ENCODE measurements at places on chromosomes 1 and 21.

- no peak for DNase-seq
Observed at GRCh38 chr1:111448482-111448917, 556 bp downstream of the WDR77 start.

DNA sequence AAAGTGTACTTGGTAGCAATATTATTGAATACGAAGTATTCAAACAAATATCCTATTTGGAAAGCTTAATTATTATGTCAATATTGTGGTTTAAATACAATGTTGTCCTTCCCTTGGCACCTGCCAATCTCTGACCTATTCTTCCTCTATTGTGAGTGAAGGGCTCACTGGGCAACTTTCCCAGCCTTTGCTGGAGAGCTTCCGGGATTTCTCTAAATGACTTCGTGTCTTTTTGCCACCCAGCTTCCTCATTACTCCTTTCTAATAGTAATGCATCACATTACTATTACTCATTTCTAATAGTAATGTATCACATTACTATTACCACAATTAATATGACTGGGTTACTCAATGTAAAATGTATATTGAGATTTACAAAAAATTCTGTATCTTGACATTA is 880.6 kb downstream of the BRINP3 start:
- DNase-seq = no peak

GRCh38 chr1:61648983-61649742 is 75.8 kb downstream of the TM2D1 start:
- no peak for DNase-seq

- DNase-seq = no peak
Observed at GRCh38 chr1:156525856-156526489, 25.4 kb upstream of the MEF2D start.

DNA sequence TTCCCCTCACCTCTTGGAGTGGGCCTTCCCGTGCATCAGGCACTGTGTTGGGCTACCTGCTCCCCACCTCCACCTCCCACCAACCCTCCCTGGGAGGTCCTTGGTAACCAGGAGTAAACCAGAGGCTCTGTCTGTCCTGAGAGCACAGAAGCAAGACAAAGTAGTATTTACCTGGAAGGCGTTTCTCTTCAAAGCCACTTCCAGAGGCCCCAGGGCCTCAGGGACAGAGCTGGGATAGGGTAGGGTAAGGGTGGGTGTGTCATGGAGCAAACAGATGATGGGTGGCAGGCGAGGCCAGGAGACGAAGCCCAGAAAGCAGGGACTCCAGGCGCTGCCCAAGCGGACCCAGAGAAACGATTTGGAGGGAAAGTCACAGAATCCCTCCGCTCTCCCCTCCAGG is 77.2 kb upstream of the TARDBP start:
- no peak for DNase-seq

GRCh38 chr1:174818951-174819350 is 180.8 kb upstream of the CACYBP start:
- DNase-seq = no peak

DNA sequence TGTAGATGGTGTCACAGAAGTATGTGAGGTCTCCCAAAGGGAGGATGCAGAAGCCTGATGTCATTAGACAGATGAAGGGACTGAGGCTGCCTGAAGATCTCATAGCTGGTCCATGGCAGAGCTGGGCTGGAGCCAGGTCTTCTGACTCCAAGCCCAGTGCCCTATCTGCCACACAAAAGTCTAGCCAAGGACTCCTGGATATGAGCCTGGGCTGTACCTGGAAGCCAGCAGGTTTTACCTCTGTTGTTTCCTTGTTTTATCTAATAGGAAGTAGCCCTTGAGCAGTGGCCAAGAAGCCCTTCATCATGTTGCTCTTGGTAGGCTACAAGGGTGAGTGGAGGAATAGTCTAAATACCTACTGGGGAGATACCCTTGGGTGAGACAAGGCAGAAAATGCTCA is 74.4 kb upstream of the SLC44A3 start:
- no peak for DNase-seq

DNA sequence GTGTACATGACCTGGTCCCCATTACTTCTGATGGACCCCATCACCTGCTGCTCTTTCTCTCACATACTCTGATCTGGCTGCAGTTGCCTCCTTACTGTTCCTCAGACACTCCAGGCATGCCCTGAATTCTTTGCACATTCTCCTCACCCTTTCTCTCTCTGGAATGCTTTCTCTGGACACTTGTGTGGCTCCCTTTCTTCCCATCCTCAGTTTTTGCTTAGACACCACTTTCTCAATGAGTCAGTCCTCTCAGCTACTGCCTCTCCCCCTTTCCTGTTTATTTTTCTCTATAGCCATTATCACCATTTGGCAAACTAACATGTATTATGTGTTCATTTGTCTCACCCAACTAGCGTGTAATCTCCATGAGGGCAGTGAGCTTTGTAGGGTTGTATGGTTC is 28.1 kb downstream of the PLXNA2 start:
- DNase-seq = no peak

DNA sequence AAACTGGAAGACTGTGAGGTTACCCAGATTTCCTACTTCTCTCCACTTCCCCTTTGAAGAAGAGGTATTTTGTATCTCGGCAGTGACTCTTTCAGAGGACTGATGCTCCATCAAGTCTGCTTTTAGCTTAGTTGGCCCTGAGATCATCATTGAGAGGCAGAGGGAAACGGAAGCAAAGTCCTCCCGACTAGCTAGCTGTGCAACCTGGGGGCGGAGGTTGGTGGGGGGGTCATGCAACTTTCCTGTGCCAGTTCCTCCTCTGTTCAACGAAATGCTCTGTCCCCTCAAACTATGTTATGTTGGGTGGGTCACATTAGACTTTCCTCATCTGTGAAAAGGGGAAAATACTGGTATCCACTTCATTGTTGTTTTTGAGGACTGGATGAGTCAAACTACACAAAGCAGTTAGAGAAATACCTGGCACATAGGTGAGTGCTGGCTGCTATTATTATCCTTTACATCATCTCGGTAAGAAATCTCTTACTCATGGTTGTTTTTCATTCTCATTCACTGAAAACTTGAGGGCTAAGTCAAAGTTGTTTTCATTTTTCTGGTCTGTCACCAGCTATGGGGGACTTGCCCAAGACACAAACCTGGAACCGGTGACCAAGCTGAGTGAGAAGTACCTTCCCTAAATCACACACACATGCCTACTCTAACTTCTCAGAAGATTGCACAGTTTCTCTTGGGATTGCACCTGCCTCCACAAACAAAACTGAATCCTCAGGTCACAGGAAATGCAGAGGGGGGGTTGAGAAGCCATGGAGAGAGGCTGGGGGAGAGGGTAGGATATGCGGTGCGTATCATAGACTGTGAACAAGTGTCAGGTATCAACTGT is 83.3 kb downstream of the ABCA4 start:
- no peak for DNase-seq

- DNase-seq = no peak
Observed at GRCh38 chr1:151238467-151238739, 16.1 kb upstream of the PSMD4 start.

- no peak for DNase-seq
Observed at GRCh38 chr1:54212872-54213271, 12.9 kb downstream of the MRPL37 start.

GRCh38 chr1:93007941-93008577 is 46.8 kb upstream of the DIPK1A start:
- DNase-seq = no peak

- DNase-seq = no peak
Observed at GRCh38 chr1:52356818-52357355, 9.1 kb downstream of the CC2D1B start.

- no peak for DNase-seq
Observed at GRCh38 chr1:172381946-172382345, 38.5 kb upstream of the C1orf105 start.

DNA sequence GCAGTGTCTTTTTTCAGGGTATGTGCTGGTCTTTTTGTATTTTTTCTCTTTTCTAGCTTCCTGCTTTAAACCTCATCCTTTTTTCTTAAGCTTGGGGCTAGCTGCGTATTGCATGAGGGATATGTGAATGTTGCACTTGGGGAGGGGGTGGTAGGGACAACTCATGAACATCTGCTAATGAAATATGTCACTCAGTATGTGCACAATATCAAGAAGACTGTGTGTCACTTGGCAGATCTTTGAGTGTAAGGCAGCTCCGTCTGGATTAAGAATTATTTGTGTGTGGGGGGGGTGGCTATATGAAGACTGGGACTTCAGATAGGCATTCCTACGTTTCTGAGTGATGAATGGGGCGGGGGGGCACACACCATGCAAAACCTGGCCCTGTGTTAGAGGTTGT is 170.4 kb upstream of the CACNA1E start:
- no peak for DNase-seq

DNA sequence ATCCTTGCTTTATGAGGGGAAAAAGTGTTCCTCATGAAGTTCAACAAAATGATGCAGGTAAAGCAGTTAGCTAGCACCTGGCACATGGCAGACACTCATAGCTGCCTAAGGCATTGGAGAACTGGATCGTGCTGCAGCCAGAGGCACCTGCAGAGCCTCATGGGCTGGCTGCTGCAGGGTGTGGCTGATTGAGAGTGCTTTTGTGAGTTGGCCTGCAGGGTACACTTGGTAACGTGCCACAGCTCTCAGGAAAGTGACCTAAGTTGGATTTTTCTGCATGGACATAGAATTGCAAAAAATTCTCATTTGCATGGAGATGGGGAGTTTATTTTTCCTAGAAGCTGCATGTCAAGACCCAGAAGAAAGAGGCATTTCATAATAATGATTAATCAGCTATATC is 31.6 kb upstream of the IL20 start:
- no peak for DNase-seq

- no peak for DNase-seq
Observed at GRCh38 chr1:37159102-37159501, 124.8 kb upstream of the GRIK3 start.

GRCh38 chr1:185342672-185343259 is 25.7 kb upstream of the IVNS1ABP start:
- DNase-seq = no peak

- no peak for DNase-seq
Observed at GRCh38 chr1:40122855-40123254, 25.8 kb upstream of the PPT1 start.

- no peak for DNase-seq
Observed at GRCh38 chr1:101238031-101238628, 1.3 kb downstream of the S1PR1 start.

DNA sequence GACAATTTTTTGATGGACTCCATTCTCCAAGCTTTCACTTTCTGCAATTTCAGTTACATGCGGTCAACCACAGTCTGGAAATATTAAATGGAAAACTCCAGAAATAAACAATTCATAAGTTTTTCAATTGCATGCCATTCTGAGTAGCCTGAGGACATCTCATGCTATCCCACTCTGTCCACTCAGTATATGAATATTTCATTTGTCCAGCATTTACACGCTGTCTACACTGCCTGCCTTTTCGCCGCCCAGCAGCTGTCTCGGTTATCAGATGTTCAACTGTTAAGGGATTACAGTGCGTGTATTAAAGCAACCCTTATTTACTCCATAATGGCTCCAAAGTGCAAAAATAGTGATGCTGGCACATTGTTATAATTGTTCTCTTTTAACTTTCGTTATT is 116.3 kb downstream of the ADSS2 start:
- DNase-seq = no peak

DNA sequence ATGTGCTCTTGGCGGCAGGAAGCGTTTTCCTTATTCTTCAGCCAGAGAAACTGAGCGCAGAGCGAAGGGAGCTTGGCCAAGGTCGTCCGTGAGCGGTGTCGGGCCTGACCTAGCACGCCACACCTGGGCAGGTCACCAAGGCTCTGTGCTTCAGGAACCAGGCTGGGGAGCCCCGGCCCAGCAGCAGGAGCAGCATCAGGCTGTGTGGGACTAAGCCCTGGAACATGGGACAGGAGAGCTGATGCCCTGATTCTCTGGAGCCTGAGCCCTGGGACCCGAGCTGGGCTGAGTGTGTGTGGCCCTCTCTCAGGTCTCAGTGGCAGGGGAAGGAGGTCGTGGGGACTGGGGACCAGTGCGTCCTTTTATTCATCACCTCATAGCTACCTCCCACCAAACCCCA is 65.2 kb upstream of the ABCG1 start:
- DNase-seq = no peak

DNA sequence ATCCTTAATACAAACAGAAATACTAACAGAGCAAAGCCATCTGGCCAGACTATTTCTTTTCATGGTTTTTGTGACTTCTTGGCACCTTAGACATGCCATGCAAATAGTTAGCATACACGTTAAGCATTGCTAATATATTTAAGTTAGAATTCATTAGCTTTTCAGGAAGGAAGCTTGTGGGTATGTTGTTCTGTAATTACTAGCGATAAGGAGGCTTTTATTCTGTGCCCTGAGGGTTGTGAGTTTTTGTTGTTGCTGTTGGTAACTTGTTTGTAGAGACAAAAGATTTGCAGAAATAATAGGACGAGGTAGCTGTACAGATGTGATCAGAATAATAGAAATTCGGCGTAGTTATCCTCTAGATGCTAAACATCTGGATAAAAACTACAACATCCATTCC is 305.3 kb downstream of the TM2D1 start:
- no peak for DNase-seq

- DNase-seq = no peak
Observed at GRCh38 chr1:187641907-187642306, 813.2 kb downstream of the PLA2G4A start.

DNA sequence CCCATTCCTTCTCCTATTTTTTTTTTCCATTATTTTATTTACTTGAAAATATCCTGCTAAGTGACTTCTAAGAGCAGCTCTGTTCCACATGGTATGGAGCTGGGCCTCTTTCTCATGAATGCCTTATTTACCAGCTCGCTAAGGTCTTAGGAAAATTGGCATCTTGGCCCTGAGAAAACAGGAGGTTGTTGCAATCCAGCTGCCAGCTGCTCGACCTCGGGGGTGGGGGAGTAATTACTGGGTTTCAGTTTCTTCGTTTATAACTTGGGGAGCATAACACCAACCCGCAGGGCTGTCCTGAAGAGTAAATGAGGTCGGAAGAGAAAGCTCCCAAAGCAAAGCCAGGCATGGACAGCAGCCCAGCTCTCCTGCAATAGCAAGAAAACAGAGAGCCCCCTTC is 176.3 kb downstream of the AJAP1 start:
- DNase-seq = no peak

GRCh38 chr1:198656500-198656932 is 17.7 kb downstream of the PTPRC start:
- DNase-seq = no peak

DNA sequence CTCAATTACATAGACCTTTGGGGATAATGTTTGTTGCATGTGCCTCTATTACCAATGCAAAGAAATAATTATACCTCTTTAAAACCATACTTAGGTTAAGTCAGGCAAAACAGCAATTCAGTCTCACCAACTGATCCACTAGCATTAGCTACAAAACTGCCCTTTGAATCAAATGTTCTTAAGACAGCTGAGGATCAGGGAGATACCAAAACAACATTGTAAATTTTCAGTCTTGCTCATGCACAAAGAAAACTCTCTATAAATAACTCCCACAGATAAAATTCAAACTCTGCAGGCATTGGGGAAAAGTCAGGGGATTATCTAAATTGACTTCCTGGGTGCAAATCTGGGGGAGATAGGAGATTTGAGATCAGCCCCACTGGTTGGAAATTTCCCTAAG is 100.9 kb upstream of the DPT start:
- DNase-seq = no peak

- no peak for DNase-seq
Observed at GRCh38 chr1:228225740-228226139, 17.9 kb downstream of the OBSCN start.

GRCh38 chr1:31199236-31199790 is 40.4 kb downstream of the NKAIN1 start:
- no peak for DNase-seq
